HT-29 (cell line): ENCODE measurements at places on chromosomes 2 and 18.

GRCh38 chr2:121030523-121030922, 254.5 kb downstream of the TFCP2L1 start:
- DNase-seq, result no peak

DNA sequence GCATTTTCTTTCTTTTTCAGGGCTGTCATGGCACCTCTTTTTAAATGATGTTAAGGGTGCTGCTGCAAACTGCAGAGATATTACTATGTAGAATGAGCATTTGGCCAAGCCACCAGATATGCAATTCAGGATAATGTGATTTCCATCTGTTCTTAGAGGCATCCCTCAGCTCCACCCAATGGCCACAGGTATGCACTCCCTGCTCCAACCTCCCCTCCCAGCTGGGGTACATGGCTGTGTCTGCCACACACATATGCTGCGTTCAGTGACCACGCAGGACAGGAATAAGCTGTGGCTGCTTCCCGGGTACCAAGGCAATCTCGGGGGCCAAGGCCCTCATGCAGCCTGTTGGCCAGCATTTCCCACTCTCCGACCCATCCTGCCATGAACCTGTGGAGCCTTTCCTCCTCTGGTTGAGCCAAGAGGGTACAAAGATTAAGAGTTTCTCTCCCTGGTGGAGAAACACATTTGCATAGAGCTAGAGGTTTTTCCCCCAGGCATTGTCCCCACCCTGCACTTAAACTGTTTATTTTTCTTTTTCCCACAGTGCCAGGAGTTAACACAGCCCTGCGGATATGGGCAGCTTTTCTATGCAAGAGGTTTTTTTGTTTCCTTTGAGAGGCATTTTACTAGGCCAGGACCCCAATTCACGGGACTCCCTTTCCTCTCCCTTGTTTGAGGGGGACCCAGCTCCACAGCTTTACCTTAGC, 147.0 kb downstream of the GCA start:
- no peak for DNase-seq

DNA sequence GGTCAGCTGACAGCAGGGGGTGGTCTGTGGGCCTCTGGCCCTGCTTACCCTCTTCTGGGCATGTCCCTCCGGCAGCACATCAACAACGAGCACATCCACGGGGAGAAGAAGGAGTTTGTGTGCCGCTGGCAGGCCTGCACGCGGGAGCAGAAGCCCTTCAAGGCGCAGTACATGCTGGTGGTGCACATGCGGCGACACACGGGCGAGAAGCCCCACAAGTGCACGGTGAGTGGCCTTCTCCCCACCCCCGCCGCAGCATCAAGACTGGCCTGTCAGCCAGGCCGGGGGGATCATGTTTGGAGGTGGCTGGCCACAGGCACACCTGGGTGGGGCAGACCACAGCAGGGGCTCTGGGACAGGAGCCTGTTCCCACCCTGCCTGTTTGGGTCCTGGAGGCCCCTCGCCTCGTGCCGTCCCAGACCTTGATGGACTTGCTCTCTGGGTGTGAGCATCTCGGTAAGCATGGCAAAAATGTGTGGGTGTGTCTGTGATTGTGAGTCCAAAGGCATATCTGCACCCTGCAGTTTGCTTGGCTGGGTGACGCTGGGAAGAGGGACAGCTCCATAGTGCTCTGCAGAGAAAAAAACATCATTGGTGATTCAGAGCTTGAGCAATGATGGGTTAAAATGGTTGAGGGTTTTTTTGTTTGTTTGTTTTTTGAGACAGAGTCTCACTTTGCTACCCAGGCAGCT, 242.8 kb downstream of the GLI2 start:
- DNase-seq, result no peak

DNA sequence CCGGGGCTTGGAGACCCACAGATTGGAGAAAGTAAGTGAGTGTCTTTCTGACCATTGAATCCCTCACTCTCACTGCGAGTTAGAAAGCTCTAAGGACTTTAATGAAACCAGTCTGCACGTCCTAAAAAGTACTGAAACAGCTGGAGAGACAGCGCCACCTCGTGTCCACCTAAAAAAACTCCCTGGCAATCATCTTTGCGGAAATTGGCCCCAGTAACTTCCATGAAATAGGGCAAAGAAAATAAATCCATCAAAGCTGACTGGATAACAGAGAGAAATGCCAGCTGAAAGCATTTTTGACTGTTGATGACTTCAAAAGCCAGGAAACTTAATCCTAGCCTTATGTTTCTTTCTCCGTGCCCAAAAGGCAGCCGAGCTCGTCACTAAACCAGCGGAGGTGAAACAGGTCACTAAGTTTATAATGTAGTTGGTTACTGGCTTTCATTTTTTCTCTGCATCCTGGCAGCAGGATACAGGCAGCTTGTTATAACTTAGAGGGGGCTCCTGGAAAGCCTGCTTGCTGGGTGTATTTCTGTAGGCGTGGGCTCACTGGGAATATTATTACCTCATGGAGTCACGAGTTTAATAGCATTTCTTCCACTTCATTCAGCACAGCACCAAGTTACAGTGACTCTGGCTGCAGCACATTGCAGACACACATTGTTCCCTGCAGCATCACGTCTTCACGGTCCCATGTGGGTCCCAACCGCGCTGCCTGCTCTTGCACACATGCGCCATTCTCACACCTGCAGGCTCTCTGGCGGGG, 266.5 kb downstream of the HRH4 start:
- DNase-seq, result peak; percentile 72

GRCh38 chr18:9542924-9543323, 67.6 kb downstream of the RALBP1 start:
- no peak for DNase-seq

DNA sequence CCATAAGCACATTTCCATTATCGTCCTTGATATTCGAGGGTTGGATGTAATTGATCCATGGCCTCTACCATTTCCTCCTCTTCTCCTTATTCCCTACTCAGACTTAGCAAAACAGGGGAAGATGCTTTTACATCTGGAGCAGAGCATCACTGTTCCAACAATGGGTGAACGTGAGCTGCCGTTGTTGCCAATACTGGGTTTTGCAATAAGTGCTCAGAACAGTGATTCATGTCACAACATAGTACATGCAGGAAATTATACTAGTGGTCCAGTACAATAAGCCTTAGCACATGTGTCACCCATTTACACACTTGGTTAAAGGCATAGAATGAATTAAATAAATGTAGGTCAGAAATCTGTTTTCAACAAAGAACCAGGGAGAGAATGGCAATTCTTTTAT, 112.4 kb downstream of the DCC start:
- no peak for DNase-seq
